ENCODE measurements at places on chromosomes 5 and 9. TPM values are rescaled to one million over a fixed set of nuclear protein-coding genes. Genes with fewer than 3 reads are reported as not detected.
A peak's percentile ranks its signal among the peaks of the same experiment; 100 is the strongest.

GRCh38 chr9:135394131-135394530 lies 85.5 kb upstream of the PPP1R26 start:
- no peak for DNase-seq

- DNase-seq = peak; percentile 26
Observed at GRCh38 chr5:167565189-167565954, 726.1 kb upstream of the WWC1 start.

DNA sequence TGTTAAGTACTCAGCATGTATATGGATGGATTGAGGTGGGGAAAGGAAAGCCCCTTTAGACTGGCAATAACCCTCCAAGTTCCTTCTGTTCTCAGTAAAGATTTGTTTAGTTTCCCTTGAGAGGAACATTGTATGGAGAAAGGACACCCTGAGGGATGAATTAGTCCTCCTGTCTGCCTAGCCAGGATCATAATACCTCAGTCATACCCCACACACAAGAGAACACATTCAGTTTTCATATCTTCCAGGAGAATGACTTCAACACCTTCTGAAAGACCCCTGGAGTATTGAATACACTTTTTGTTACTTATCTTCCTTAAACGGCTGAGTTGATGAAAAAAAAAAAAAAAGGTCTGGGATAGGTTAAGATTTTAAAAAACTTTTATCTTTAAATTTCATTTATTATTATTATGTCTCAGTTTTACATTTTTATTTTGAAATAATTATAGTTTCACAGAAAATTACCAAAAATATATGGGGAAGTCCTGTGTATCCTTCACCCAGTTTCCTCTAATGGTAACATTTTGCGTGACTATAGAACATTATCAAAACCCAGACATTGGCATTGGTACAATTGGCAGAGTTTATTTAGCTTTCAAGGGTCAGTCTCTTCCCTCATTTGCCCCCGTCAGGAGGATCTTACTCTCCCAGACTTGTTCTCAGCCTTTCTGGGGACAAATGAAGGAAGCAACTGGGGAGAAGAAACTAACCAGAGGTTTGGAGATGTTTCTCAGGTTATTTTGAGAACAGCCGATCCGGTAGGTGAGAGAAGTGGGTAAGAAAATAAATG lies 88.0 kb downstream of the ACTBL2 start:
- DNase-seq = no peak

GRCh38 chr5:135356522-135357318 lies 42.3 kb downstream of the MACROH2A1 start:
- DNase-seq = no peak

Gene PCDHB5
- 23.8 TPM for total RNA-seq

Gene PRUNE2
- total RNA-seq = 24.5 TPM

- no peak for DNase-seq
Observed at GRCh38 chr5:58393716-58394115, 66.2 kb downstream of the PLK2 start.

- DNase-seq = no peak
Observed at GRCh38 chr9:114080773-114081440, 2.8 kb upstream of the AMBP start.

- no peak for DNase-seq
Observed at GRCh38 chr9:75612205-75612604, 278.3 kb upstream of the PCSK5 start.

GRCh38 chr5:65774346-65774745 lies 52.3 kb downstream of the NLN start:
- no peak for DNase-seq

All from SJCRH30 (cell line).